ENCODE measurements at places on chromosomes 3 and 15. TPM values are rescaled to one million over a fixed set of nuclear protein-coding genes. Genes with fewer than 3 reads are reported as not detected.

The NDN gene
- 3.5 TPM for total RNA-seq

- DNase-seq: no peak
These were observed 184.6 kb upstream of the EIF1B start for GRCh38 chr3:40124918-40125317.

DNA sequence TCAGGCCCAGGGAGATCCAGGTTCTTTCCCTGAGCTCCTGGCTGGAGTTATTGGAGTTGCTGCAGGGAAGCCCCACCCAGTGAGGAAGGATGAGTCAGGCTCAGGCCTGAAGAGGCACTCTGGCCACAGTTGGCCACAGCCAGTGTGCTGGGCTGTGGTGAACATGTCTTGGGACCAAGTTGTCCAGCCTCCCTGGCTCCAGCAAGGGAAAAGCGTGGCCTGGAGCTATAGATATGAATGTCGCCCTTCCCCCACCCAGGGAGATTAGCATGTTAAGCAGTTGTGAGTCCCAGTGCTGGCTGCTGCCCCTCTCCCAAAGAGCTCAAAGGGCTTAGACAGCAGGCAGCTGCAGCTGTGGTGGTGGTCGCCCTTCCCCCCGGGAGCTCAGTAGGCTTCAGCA lies 963.2 kb downstream of the ROBO2 start:
- DNase-seq: no peak

The DNAH12 gene
- total RNA-seq: not detected

The SCG5 gene
- total RNA-seq: 0.58 TPM

GRCh38 chr3:105431200-105431599 lies 64.5 kb downstream of the ALCAM start:
- no peak for DNase-seq

DNA sequence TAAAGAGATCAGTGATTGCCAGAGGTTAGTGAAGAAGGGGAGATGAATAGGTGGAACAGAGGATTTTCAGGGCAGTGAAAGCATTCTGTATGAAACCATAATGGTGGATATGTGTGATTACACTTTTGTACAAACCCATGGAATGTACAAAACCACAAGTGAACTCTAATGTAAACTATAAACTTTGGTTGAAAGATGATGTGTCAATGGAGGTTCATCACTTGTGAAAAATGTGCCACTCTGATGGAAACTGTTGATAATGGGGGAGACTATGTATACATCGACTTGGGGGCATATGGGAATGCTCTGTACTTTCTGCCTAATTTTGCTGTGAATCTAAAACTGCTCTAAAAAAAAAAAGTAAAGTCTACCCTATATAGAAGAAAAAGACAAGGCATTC lies 68.7 kb upstream of the ARHGEF3 start:
- DNase-seq: no peak

The OSBPL10 gene
- 5.4 TPM for total RNA-seq

GRCh38 chr15:49621887-49622286 lies 1.0 kb downstream of the DTWD1 start:
- DNase-seq: no peak

The HRG gene
- not detected for total RNA-seq

- DNase-seq: no peak
These were observed 68.5 kb downstream of the BCHE start for GRCh38 chr3:165768680-165769079.

GRCh38 chr15:77944002-77944867 lies 133.3 kb downstream of the TBC1D2B start:
- peak; percentile 55 for DNase-seq

- no peak for DNase-seq
These were observed 154.7 kb upstream of the CADPS start for GRCh38 chr3:63029921-63030320.

DNA sequence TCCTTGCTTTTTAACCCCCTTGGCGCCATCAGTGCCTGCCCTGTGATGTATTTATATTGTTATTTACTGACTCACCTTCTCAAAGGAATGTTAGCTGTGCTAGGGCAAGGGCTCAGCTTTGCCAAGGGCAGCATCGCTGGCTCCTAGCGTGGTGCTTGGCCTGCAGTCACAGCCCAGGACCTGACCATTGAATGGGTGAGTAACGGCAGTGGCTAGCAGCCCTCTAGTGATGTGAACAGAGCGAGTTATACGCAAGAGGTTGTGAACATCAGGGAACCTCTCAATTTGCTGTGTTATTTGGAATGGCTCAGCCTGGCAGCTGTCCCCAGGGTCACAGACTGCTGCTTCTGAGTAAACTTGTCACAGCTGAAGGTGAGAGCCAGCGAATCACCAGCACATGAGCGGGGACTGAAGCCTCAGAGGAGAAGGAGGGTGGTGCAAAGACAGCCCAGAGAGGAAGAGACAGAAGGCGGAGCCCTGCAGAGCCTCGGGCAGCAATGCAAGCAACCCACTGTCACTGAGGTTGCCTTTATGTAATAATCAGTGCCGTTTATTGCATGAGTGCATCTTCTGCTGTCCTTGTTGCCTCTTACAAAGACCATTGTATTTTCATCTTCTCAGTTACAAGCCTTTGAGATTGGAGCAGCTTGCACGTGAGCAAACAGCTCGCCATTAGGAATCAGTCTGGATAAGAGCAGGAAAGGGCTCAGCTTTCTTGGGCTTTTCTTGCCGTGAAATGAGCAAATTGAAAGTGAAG lies 158.3 kb downstream of the SLCO3A1 start:
- DNase-seq: peak; percentile 19

The RPL39L gene
- total RNA-seq: 17.7 TPM

DNA sequence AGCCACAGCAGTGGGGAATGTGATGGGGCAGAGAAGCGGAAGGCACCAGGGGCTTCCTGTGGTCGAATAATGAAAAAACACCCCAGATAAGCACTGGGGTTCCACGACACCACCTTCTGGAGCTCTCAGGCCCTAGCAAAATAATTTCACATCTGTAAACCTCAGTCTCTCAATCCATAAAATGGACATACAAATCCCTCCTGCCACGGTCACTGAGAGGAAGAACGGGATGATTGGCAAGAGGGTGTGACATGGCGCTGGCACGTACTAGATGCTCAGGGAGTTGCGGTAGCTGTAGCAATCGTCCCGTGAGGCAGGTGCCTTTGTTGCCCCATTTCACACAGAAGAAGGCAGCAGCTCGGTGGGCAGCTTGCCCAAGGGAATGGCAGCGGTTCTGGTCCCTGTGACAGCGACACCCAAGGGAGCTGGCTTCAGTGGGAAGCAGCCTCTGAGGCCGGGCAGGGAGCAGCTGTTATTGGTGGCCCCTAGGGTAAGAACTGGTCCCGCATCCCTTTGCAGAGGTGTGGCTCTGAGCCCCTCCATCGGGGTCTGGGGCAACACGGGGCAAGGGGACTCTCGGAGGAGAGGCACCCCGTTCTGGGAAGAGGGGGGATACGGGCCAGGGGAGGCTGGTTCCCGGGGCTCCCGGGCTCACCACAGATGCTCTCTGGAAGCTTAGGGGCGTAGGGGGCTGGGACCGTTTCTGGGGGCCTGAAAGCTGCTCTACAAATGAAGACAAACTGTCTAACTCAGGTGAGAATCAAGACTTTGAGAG lies 114.0 kb upstream of the ALDH1A3 start:
- DNase-seq: no peak

GRCh38 chr3:58269356-58269755 lies 31.8 kb downstream of the ABHD6 start:
- DNase-seq: no peak

DNA sequence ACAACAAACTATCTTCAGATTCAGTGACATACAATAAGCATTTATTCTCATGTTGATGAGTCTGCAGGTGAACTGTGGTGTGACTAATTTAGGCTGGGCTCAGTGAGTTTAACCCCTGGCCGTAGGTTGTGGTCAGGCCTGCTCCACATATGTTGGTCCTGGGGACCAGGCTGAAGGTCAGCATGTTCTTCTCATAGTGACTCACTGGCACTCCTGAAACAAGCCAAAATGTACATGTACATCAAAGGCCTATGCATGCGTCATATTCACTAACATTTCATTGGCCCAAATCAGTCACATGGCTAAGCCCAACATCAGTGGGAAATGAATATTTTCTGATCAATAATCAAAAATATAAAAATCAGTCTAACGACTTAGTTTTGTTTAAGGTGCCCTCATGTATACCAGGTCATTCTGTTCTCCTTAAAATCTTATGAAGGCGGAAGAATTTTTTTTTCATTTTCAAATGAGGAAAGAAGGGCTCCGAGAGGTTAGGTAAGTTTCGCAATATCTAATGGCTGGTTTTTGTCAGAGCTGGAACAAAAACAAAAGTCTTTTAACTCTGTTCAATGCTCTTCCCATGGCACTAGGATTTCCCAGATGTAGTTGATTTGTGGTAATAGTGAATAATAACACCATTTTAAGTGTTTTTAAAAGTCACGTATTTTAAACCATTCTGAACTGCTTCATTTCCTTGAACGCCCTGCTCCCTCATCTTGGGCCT lies 148.5 kb downstream of the MFSD1 start:
- DNase-seq: no peak

GRCh38 chr3:183430325-183430957 lies 2.0 kb upstream of the MCF2L2 start:
- DNase-seq: peak; percentile 19

DNA sequence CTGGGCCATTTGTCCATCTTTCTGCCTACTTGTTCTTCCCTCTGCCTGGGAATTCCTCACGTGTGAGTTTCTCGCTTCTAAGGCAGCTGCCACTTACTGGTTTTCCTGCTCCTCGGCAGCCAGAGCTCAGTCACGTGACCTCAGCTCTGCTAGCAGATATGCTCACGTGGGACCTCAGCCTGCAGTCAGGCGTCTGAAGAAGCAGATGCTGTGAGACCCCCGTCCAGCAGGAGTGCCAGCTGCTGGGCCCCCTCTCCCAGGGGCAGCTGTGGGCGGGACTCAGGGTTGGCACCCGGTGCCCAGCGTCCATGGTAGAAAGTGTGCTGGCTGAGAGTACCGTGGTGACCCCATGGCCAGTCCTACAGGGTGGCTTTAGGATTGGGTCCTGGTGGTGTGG lies 161.3 kb upstream of the TLE3 start:
- no peak for DNase-seq

DNA sequence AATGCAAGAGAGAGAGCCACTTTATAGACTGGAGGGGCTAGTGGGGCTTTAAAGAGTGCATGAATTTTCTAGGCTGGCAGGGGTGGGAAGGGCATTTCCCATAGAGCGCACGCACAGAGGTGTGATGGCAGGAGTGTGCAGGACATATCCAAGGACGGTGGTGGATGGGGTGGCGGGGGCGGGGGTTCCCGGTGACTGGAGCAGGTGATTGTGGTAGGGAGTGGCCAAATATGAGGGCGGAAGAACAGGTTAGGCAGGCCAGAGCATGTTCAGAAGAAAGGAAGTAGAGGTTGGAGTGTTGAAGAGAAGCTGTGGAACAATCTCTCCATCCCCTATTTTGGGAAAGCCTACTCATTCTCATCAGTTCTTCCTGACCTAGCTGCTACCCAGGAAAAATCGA lies 18.1 kb downstream of the FAM81A start:
- no peak for DNase-seq

GRCh38 chr3:48226939-48227338 lies 3.6 kb downstream of the CAMP start:
- DNase-seq: no peak

DNA sequence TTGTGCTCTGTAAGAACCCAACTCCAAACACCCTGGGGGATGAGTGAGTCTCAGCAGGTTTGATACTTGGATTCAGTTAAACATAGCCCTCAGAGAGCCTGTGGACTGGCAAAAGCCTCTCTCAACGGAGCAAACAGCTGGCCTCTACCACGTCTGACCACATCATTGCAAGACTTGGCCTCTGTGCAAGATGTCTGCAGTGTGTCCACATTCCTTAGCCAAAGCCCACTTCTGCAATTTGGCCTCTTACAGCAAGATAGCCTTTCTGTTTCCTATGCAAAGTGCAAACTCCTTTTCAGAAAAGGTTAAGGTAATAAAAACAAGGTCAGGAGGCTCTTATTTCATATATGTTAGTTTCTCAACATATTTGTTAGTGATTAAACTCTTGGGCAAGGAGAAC lies 27.9 kb downstream of the FBN1 start:
- DNase-seq: no peak

GRCh38 chr3:114709102-114709501 lies 415.3 kb downstream of the TIGIT start:
- no peak for DNase-seq

- DNase-seq: no peak
These were observed 25.0 kb downstream of the GLB1 start for GRCh38 chr3:33071946-33072345.

- DNase-seq: no peak
These were observed 151.0 kb upstream of the ROBO2 start for GRCh38 chr3:76888856-76889255.

The GOLGA8G gene
- not detected for total RNA-seq

The C3orf20 gene
- 0.14 TPM for total RNA-seq

The FMN1 gene
- 0.14 TPM for total RNA-seq

DNA sequence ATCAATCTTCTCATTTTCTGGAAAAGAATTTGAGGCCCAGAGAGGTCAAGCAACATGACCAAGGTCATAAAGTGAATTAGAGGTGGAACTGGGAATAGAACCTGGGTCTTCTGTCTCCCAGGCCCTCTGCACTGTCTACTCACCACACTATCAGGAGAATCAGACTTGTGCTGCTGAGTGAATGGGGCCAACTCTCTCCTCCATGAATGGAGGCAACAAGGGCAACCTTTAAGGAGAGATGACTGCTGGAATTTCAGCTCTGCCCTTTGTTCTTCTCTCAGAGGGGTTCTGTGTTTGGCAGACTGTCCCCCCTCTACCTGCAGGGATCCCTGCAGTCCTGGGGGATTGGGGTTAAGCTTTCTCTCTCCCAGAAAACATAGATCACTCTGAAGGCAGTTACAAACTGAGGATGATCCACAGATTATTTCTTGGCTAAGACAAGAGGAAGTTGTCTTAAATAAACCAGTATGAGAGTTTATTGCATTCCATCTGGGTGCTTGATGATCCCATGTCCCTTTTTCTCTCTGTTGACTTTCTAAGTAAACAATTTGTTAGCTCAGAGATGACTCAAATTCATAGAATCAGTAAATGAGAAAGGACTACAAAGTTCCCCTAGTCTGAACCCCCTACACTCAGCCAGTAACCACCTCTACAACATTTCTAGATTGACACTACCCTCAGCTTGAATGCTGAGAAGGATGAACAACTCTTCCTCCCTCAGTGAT lies 99.0 kb upstream of the LIPC start:
- no peak for DNase-seq

The RAB27A gene
- 82.2 TPM for total RNA-seq

Data from activated naive CD8-positive, alpha-beta T cell treated with anti-CD3 and anti-CD28 coated beads for 36 hours (primary cell).